ENCODE measurements at places on chromosomes 11 and 22.
A peak's percentile ranks its signal among the peaks of the same experiment; 100 is the strongest.

DNA sequence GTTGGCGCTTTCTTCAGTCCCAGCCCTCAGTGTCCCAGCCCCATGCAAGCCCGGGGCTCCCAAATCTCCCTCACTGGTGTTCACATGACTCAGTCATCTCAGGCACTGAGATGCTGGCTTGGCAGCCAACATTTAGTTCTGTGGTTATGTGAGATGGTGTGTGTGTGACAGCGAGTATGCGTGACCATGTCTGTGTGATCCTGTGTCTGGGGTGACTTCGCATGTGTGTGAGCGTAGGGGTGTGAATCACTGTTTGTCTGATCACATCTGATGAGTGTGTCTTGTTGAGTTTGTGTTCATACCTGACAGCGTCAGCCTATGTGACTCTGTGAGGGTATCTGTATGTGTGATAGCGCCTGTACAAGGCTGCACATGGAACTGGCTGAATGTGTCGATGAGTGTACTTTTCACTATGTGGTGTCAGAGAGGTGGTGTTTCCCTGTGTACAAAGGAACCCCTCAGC, 16.2 kb downstream of the CREB3L1 start:
- DNase-seq: no peak

DNA sequence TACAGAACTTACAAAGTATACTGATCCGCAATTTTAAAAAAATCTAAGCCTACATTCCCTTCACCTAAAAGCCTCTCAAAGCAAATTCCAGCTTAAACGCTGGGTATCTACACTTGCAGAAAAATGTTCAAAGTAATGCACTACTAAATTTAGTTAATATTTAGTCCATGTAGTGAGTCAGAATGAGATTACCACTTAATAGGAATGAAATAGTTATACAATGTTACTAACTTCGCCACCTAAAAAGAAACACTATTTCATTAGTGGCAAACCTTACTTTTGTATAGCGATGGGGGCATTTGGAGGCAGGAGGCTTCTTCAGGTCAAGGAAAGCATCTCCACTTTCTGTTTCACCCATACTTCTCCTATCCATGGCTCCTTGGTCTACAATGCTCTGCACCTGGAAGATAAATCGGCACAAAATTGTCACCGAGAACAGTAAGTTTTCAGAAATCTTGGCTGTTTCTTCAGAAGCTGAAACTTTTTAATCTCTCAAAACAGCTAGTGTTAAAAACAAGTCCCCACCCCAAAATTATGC, 1.2 kb downstream of the EIF4ENIF1 start:
- no peak for DNase-seq

DNA sequence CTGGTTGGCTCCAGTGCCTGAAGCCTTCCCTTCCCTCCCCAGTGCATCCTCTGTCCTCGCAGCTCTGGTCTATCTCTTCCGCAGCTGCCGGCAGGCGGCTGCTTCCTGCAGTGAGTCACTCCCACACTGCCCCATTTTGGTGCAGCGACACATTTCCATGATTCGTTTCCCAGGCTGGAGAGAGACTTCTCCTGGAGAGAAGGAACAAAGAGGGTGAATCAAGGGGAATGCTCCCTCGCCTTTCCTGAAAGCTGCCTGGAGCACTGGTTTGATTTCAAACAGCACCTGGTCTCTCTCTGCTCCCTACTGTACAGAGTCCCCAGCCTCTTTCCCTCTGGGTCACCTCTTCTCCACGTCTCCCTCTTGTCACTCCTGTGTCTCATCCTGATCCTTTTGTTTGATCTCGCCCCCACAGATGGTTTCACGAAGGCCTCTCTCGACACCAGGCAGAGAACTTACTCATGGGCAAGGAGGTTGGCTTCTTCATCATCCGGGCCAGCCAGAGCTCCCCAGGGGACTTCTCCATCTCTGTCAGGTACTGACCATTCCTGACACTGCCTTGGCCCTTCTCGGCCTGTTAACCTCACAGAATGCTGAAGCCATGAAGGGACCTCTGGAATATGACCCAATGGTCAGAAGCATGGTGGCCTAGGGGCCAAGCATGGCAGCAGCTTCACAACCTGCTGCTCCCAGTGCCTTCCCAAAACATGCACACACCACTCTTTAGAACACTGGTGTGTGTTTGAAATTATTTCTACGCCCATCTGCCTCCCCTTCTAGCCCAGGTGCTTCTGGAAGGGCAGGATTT, at the start of gene TMA7B:
Gene TMA7B, plus strand, starts transcription at position 758 of the 808 bp plus-strand sequence. CDS start 3,978 bp downstream, outside the sequence.
- DNase-seq: peak; percentile 15

DNA sequence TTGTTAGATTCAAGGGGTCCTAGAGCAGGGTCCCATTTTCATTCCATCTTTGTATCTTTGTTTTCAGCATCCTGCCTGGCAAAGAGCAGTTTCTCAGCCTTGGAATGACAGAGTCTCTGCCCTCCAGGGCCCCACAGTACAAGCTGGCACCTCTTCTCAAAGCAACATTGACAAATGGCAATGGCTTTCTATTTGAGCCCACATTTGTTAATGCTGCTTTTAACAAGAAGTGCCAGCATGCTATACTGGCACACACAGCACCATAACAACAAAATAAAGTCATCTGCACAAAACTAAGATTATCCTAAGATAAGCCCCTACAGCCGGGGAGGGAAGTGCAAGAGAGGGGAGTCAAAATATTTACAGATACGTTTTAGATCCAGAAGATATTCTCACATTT, 309.7 kb upstream of the C11orf87 start:
- no peak for DNase-seq

DNA sequence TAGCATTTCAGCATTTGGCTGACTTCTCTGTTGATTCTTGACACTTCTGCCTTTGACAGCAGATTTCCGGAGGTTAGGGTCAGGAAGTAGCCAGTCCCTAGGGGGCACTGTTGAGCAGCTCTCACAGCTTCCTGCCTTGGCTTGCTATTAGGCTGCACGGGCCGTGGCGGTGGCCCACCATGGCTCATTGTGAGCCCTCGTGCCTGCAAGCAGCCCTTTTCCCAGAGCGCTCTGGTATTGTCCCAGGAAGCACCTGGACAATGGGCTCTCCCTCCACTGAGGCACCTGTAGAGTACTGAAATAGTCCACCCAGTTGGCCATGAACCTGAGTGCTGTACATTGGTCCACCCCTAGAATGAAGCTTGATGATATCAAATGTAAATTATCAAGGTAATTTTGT, 100.2 kb upstream of the GAL start:
- no peak for DNase-seq

DNA sequence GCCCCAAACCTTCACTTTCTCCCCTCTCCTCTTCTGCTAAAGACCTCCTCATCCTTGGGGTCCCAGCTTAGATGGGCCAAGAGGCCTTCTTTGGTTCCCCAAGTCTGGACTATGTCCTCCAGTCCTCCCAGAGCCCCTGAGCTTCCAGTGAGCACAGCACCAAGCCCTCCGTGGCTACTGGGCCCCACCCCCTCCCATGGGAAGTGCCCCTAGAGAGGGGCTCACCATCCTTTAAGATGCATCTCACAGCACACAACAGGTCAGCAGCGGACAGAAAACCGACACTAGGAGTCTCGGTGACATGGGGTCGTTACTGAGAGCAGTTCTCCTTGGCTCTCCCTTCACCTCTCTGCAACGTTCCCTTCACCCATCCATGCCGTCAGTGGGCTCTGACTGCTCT, 2.7 kb downstream of the LRRC32 start:
- DNase-seq: no peak

DNA sequence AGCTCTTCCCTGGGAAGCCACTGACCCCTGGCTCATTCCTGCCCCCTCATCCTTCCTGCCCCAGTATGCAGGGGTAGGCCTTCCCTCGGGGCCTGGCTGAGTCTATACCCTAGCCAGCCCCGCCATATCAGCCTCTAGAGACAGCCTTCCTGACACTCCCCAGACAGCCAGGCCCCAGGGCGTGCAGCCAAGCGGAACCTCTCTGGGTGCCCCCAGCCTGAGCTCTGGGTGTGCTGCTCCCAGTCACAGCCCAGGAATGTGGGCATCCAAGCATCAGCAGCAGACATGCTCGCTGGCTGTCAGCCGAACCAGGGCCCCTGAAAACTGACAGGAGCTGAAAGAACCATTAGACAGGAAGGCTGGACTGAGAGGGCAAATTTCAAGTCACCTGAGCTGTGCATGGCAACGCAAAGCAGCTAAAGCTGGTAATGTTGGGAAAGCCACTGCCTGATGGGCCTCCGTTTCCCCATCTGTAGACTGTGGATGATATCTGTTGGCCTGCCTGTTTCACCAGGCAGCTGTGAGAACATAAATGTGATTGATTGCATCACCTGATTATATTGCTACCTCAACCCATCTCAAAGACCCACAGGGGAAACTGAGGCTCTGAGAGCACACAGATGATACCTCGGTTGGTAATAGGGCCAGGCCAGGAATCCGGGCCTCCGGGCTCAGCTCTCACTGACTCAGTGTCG, 93.2 kb downstream of the LRRC32 start:
- DNase-seq: no peak

GRCh38 chr11:19963697-19964387, 196.4 kb downstream of the DBX1 start:
- DNase-seq: no peak

GRCh38 chr22:19213001-19213400, 34.5 kb upstream of the SLC25A1 start:
- no peak for DNase-seq

DNA sequence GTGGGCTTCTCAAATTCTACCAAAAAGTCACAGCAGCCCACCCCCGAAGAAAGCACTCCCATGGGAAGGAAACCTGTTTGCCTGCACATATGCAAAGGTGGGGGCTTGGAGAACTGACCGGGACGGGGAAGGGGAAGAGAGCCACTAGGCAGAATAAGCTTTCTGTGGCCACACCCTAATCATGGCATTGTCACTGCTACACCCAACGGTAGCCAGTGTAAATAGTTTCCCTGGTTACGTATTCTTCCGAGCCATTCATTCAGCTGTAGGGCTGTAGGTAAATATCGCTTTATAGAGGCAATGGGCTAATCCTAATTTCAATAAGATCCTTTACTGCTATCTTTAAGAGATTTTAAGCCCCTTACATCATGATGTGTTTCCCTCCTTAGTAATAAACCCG, 61.7 kb downstream of the PRDM11 start:
- DNase-seq: no peak

DNA sequence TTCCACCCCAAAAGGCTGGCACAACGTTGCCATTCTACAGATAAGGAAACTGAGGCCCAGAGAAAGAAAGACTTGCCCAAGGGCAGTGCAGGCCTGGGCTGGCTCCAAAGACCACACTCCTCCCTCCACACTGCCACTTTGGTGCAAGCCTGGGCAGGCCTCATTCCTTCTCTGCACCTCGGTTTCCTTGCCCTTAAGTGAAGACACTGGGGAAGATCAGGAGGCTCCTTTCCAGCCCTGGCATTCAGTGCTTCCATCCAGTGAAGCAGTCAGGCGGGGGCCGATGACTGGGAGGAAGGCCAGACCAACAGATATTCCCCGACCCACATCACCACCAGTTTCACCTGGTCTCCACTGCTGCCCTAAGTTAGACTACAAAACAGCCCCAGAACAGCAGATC, 18.3 kb upstream of the TCF20 start:
- no peak for DNase-seq

GRCh38 chr22:50218996-50219727, 18.4 kb downstream of the SELENOO start:
- DNase-seq: no peak

- DNase-seq: no peak
Measured at GRCh38 chr11:95443386-95443785, 212.4 kb upstream of the SESN3 start.

- no peak for DNase-seq
Measured at GRCh38 chr22:28783786-28784671, 11.5 kb downstream of the CCDC117 start.

GRCh38 chr11:64624883-64625481, 34.0 kb downstream of the SLC22A12 start:
- DNase-seq: peak; percentile 85

- peak; percentile 75 for DNase-seq
Measured at GRCh38 chr11:64146036-64146955, 19.6 kb downstream of the MACROD1 start.

GRCh38 chr11:35276396-35277145, 137.6 kb downstream of the CD44 start:
- no peak for DNase-seq

DNA sequence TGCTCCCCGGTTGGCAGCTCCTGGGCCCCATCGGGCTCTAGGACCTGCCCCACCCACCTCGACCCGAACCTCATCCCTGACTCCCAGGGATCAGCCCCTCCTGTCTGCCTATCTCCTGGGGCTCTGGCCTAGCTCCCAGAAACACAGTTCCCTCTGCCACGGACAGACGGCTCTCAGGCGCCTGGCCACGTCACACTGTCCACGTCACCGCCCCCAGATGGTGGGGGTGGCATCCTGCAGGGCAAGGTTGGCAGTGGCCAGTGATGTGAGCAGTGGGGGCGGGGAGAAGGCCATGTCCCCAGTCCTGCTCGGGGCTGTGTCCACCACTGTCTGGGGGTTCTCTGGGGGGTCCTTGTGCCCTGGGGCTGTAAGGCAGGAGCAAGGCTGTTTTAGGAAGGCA, 29.2 kb downstream of the SYT7 start:
- DNase-seq: no peak

DNA sequence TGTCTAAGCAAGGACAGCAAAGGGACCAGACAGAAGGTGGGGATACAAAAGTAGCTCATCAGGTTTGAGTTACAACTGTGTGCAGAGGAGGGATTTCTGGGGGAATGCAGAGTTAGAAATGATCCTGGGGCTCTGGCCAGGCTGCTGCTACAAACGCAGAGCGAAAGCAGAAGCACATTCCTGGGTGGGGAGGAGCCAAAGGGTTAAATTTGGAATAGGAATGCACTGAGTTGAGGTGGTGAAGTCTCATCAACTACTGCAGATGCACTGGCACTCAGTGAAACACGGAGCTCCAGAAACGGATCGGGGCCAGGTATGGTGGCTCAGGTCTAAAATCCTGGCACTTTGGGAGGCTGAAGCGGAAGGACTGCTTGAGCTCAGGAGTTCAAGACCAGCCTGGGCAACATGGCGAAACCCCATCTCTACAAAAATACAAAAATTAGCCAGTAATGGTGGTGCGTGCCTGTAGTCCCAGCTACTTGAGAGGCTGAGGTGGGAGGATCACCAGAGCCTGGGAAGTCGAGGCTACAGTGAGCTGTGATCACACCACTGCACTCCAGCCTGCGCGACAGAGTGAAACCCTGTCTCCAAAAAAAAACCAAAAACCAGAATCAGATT, 3.2 kb downstream of the CHKA start:
- DNase-seq: no peak

Data from bone marrow (tissue), 2 donors.